Activated CD4-positive, alpha-beta T cell treated with anti-CD3 and anti-CD28 coated beads, Interleukin-2, Interleukin-4, amounts not matched to agents 100 ng/mL and 50 ng/mL, durations not matched to agents 16 hours and 8 hours (primary cell): ENCODE measurements at places on chromosomes 5 and 9.

- DNase-seq, result peak; percentile 2
Measured at GRCh38 chr5:38582293-38582974, 26.0 kb upstream of the LIFR start.

GRCh38 chr5:159951387-159951786 is 35.1 kb downstream of the ADRA1B start:
- DNase-seq, result no peak

- DNase-seq, result no peak
Measured at GRCh38 chr9:128886211-128886891, 4.4 kb downstream of the LRRC8A start.

- no peak for DNase-seq
Measured at GRCh38 chr9:27310582-27310981, 13.6 kb upstream of the EQTN start.

- DNase-seq, result no peak
Measured at GRCh38 chr9:19113964-19114679, 11.4 kb upstream of the HAUS6 start.

DNA sequence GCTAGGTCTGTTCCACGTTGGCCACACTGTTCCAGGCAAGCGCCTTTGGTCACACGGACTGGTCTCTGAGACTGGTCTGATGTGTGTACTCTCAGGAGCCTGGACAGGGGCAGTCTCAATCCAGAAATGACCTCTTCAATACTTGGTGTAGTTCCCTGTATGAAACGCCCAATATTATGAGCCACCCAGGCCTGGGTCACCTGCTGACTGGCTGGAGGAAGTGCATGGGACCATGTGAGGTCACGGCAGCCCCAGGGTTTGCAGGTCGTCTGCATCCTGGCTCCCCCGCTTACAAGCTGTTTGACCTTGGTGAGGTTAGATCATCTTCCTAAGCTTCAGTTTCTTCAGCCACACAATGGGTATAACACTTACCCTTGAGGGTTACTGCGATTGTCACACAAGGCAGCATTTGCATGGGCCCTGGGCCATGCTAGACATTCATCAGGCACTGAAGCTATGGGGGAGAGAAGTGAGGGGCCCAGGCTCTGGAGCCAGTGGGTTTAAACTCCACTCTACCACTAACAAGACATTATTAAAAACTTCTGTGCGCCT is 5.2 kb upstream of the GRHPR start:
- DNase-seq, result no peak

GRCh38 chr5:135013947-135014570 is 20.0 kb downstream of the PITX1 start:
- no peak for DNase-seq

- no peak for DNase-seq
Measured at GRCh38 chr9:34176089-34176488, 2.8 kb upstream of the UBAP1 start.

DNA sequence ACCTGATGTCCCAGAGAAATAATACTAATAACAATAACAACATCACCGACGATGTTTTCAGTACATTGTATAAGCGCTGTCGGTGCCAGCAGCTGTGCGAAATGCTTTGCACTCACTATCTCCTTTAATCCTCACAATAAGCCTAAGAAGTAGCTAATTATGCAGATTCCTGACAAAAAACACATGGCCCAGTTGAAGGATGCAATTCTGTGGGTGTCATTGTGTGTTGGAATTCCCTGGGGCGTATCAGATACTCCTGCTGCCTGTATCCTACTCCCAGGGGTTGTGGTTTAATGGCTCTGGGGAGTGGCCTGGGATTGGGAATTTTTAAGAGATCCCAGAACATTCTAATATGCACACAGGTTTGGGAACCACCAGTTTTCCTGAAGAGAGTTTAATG is 154.0 kb downstream of the RGS3 start:
- DNase-seq, result no peak

- no peak for DNase-seq
Measured at GRCh38 chr9:92180669-92181181, 65.5 kb upstream of the SPTLC1 start.
